ENCODE measurements at places on chromosomes 1 and 21.

DNA sequence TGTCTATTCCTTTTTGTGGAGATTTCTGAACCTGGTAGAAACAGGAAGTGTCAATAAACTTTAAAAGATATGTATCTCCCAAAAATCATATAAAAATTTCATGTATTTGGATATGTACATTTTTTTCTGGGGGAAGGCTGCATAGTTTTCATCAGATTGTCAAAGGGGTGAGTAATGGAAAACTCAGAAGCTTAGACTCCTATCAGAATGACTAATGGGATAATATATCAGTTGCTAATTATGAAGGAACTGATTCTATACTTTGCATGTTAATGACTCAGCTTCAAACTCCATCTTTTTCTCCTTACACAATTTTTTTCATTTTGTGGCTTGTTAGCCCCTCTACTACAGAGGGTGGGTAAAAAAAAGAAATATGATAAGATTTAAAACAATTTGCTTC, 55.9 kb downstream of the GON4L start:
- no peak for DNase-seq

DNA sequence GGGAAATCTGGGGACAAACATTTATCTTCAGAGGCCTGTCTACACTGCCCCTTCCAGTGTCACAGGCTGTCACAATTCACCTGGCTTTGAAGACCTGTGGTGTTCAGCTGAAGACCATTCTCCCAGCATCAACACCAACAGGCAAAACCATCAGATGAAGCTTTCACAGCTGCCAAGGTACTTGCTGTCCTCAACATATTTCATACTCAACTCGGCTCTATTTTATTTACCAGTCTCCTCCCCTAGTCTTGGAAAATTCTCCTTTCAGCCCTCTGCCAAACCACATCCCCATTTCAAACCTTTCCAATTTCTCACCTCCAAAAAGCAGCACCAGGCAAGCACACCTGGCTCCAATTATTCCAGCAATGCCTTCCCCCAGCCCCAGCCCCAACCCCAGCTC, 108.8 kb downstream of the TGFBR3 start:
- no peak for DNase-seq

DNA sequence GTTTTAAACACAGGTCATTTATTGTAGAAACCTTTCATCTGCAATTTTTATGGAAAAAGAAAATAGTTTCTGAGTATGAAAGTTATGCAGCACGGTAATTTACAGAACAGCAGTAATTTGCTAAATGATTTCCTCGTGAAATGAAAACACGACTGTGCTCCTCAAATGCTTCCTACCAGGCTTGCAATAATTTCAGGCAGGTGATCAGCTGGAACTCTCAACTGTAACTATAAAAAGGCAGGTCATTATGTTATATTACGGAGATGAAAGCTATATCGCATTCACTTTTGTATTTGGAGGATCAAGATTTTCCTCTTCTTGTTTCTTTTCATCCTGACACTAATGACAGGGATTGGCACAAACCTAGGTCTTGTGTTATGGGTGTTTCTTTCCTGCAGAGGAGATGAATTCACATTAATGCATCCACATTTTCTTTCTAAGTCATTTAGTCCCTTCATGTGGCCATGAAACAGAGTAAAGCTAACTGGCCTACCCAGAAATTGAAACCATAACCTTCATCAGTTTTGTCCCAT, 57.4 kb downstream of the SAMSN1 start:
- no peak for DNase-seq

- DNase-seq: no peak
Observed at GRCh38 chr21:45290948-45291612, 3.4 kb upstream of the POFUT2 start.

GRCh38 chr1:228299211-228299610, 91.4 kb downstream of the OBSCN start:
- DNase-seq: peak; percentile 2

- DNase-seq: no peak
Observed at GRCh38 chr1:225155555-225155954, 226.1 kb downstream of the DNAH14 start.

DNA sequence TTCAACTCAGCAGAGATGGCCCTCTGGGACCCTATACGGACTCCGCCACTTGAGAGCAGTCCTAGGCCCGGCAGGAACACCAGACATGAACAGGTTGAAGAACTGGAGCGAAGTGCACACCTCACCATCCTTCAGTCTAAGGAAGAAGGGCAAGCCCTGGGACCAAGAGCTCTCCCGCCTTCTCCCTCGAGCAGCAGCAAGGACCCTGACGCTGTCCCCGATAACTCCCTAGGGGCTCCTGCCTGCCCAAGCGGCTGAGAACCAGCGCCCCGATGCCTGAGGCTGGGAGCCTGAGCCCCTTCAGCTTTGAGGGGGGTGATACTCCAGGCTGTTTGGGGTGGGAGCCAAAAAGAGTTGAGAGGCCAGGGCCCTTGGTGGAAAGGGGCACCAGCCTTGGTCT, 10.2 kb downstream of the TMEM81 start:
- no peak for DNase-seq

DNA sequence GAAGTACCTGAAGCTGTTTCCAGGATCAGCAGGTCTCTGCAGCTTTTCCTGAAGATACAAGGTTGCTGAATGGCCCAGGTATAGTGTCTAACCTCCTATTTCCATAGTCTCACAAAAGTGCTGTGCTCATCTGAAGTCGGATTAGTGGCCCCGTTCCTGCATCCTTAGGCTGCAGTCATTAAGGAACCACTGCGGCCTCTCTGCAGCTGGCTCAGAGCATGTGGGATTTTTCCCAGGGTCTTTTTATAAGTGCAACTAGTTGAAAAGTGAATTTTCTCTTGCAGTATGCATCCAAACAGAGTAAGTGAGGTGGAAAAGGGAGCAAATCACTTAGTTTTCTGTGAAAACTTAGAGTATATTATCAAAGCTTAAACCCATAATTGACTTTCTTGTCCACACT, 565.3 kb upstream of the NEGR1 start:
- DNase-seq: no peak

GRCh38 chr1:32741413-32742198, 39.0 kb upstream of the SYNC start:
- DNase-seq: no peak

DNA sequence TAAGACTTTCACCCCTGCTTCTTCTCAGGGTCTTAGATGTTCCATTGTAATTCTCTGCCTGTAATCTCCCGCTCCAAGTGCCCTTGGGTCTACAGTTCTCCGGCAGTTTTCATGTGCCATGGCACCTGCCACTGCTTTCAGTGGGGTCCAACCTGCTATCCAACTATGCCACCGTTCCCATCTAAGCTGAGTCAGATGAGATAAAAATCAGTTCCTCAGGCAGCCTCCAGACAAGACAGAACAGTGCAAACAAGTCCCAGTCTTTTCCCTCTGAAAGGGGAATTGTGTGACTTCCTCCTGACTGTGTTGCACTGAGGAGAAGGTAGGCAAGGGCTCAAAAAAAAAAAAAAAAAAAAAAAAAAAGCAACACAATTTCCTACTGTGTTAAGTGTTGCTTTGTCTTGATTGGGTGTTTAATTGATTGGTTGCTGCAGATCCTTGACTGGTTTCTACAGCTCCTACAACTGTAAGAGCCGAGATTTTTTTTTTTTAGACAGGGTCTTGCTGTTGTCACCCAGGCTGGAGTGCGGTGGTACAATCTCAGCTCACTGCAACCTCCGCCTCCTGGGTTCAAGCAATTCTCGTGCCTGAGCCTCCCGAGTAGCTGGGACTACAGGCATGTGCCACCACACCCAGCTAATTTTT, 50.7 kb downstream of the EBNA1BP2 start:
- no peak for DNase-seq

DNA sequence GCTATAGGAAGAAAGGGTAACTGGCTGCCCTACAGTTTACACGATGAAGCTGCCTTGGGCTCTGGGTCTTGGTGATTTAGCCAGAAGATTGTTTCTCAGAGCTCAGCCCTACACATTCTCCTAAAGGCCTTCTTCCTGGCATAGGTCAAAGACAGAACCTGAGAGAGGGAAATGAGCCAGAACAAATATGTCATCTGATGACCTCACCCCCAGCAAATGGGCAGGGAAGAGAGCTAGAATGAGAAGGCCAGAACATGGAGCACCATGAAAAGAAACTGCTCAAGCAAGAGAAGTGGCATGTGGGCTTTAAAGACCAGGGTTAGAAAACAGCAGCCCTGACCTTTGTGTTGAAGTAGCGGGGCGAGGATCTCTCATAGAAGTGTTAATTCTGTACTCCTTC, 5.5 kb upstream of the ILDR2 start:
- DNase-seq: no peak

GRCh38 chr1:202807451-202807925, 733 bp downstream of the KDM5B start:
- peak; percentile 61 for DNase-seq

GRCh38 chr1:18948913-18949685, 7.4 kb downstream of the IFFO2 start:
- DNase-seq: no peak

DNA sequence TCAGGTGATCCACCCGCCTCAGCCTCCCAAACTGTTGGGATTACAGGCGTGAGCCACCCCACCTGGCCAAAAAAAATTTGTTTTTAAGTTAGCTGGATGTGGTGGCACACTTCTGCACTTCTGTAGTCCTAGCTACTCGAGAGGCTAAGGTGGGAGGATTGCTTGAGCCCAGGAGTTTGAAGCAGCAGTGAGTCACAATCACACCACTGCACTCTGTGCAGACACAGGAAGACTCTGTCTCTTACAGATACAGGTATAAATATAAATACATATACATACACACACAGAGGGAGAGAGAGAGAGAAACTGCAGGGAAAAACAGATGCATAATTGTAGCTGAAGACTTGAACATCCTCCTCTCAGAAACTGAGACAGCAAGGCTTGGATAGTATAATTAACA, 34.8 kb upstream of the EPS15 start:
- no peak for DNase-seq

DNA sequence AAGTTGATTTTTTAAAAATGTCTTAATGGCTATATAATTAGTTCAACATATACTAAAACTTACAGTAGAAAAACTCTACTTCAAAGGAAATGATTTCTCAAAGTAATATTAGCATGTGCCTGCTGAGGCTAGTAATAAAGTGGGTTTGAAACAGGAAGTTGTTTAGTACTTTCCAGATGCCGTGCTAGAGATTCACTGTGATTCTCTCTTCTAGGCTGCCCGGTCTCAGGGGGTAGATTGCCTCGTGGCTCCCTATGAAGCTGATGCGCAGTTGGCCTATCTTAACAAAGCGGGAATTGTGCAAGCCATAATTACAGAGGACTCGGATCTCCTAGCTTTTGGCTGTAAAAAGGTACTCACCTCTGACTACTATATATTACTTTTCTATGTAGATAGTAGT, 9.1 kb downstream of the EXO1 start:
- no peak for DNase-seq

GRCh38 chr1:221753828-221754188, 11.9 kb upstream of the DUSP10 start:
- no peak for DNase-seq

- no peak for DNase-seq
Observed at GRCh38 chr21:23960769-23961168, 1646.5 kb downstream of the MRPL39 start.

GRCh38 chr1:22685591-22686059, 25.0 kb upstream of the EPHB2 start:
- DNase-seq: no peak

DNA sequence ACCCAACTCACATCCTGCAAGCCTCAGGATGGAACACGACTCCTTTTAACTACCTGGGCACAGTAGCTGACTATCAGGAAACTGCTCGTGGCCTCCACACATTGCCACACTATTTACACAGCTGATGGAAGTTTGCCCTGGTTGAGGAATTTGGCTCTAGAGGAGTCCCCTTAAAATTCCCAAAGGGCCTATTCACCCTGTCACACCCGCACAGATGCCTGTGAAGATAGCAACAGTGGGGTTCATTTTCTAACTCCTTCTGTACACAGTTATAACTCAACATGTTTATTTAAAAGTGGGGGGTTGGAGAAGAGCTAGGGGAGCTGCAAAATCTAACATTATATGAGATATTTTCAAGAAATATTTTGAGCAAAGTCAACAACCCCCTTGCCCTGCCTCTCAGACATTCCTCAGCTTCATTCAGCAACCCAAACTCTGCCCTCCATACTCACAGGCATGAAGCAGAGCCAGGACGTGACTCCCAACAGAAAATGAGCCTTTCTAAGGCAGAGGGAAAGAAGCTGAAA, 35.8 kb upstream of the CCN1 start:
- no peak for DNase-seq

DNA sequence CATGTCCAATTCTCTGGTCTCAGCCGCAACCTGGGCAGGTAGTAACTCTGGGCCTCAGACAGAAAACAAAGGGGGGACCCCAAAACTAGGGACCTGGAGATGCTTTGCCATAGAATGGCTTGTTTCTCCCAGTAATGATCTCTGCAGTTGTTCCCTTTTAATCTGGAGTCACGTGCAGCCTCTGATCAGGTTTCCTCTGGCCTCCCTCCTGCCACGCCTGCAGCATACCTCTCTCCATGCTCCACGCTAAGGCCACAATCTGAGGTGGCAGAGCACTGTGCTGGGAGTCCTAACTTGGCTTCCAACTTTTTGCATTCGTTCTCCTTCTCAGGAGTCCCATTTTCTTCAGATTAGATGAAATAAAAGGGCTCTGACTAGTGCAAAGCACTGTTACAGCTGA, 1.9 kb downstream of the PABPC4 start:
- no peak for DNase-seq

GRCh38 chr21:36260030-36260787, 59.8 kb upstream of the MORC3 start:
- DNase-seq: peak; percentile 28

DNA sequence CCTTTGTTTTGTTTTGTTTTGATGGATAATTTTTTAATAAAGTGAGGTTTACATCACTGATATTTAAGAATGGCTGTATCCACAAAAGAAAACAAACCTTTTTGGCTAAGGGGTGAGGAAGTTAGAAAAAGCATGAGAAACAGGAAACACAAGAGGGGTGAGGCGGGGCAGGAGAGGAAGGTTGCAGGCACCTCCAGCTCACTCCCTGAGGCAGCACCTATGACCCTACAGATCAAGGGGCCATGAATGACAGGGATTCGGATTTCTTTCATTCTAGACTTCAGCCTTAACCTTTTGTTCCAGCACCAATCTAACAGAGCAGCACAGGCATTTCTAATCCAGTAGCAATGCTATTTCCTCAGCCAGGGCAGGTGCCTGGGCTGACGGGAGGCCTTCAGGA, 4.4 kb downstream of the CLCA4 start:
- DNase-seq: no peak

All from activated naive CD4-positive, alpha-beta T cell treated with anti-CD3 and anti-CD28 coated beads, Interleukin-2, amount 50 U/mL, for 16 hours (primary cell).